Uterine smooth muscle cell (primary cell): ENCODE measurements at places on chromosomes 2 and 18. TPM values are rescaled to one million over a fixed set of nuclear protein-coding genes. Genes with fewer than 3 reads are reported as not detected.

EMILIN1 gene
- 196 and 328 TPM in 2 replicates for total RNA-seq

SLC23A3 gene
- 1.00 and 2.5 TPM in 2 replicates for total RNA-seq

THAP4 gene
- 44.4 and 47.7 TPM in 2 replicates for total RNA-seq

REG3G gene
- total RNA-seq, result not detected in 2 replicates

FOXI3 gene
- total RNA-seq, result not detected in 2 replicates

TBC1D8 gene
- total RNA-seq, result 8.4 and 10.3 TPM in 2 replicates

REG1A gene
- not detected in 2 replicates for total RNA-seq

CBLN2 gene
- total RNA-seq, result 0.11 TPM in 1 of 2 replicates, not detected in the other

PTPRN gene
- total RNA-seq, result 9.0 and 58.1 TPM in 2 replicates

DSG4 gene
- total RNA-seq, result not detected in 2 replicates

HRH4 gene
- total RNA-seq, result under 0.01 and 0.12 TPM in 2 replicates

LCT gene
- under 0.01 TPM in 2 replicates for total RNA-seq
